ENCODE measurements at places on chromosomes 3 and 15.

GRCh38 chr15:39131609-39132008 lies 449.3 kb upstream of the THBS1 start:
- no peak for DNase-seq

- no peak for DNase-seq
Measured at GRCh38 chr3:11131371-11131770, 22.9 kb upstream of the HRH1 start.

GRCh38 chr3:54827776-54828175 lies 100.1 kb downstream of the LRTM1 start:
- DNase-seq: no peak

DNA sequence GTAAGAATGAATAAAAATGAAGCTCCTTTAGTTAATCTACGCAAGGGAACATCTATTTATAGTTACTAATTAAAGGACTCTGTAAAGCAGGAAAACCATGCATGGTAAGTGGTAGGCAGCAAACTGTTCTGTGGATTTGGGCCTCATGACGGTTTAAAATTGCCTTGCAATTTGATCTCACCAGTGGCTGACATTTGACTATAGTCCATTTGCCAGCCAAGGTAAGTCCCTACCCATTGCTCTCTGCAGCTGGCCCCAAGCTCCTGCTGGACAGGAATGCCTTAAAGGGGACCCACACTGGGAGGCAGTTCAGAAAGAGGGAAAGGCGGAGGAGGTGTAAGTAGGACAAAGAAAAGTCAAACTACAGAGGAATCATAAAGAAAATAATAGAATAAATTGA lies 203.3 kb downstream of the PLCL2 start:
- DNase-seq: no peak

DNA sequence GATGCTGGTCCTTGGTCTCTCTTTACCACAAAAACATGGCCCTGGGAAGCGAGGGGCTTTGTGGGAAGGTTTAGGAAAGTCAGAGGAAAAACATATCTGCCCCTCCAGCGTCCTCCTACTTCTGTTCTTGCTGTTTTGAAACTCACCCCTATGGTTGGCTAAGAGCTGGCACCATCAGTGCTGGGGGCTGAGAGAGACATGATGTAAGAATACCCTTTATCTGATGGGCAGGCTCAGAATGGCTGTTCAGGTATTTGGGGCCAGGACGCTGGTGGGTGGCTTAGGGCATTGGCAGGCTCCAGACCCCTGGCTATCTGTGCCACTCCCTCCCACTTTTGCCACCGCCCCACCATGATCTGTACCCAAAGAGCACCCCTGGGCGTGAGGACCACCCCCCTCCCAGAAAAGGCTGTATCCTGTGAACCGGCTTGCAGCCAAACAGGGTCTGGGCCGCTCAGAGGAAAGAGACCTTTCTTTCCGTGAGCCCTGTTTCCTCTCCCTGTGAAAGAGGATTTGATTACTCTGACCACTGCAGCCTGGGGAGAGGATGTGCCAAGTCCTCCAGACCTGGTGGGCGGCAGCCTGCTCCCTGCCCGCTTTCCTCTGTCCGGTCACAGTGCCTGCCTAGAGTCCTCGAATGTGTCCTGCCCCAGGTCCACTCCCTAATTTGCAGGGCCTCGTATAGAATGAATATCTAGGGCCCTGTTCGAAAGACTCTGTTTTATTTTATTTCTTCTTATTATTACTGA lies 61.3 kb upstream of the SLC6A6 start:
- DNase-seq: no peak

Data from T-helper 9 cell (primary cell).